Fibroblast of skin of left biceps (primary cell): ENCODE measurements at places on chromosomes 7 and 10.
A peak's percentile ranks its signal among the peaks of the same experiment; 100 is the strongest.

DNA sequence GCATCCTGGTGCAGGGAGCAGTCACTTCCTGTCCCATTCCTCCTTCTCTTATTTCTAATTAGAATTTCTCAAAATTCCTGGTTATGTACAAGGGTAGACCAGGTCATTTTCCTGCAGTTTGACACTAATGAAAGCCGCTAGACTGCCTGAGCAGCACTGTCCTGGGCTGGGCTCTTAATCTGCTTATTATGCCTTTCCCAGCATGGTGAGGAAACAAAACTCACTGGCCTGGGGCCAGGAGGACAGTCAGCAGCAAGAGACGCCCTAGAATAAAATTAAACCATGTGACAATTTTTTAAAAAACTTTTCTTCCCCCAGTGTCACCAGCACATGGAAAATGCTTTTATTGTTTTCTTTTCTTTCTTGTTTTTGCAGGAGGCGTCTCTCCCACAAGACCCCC is 647.5 kb downstream of the TYW1 start:
- DNase-seq, result no peak

DNA sequence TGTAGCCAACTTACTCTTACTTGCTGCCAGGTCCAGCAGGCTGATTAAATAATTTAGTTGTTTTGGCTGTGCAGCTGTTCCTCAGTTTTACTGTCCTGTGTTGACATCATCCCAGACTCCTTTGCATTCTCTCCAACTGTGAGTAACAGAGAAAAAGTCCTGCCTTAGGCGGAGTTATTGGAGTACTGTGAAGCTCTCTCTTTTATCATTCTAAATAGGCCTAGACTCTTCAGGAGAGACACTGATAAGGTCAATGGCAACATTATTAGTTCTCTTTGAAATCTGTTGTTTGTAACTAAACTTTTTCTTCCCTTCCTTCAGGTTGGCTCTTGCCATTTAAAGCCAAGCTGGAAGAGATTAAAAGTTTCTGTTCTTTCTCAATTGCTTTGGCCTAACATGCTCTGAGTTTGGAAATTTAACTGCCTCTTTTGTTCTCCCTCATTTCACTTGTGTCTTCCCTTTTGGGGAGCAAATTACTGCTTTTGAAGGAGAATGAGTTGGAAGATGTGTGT is 215.7 kb upstream of the CSTF2T start:
- DNase-seq, result peak; percentile 30

DNA sequence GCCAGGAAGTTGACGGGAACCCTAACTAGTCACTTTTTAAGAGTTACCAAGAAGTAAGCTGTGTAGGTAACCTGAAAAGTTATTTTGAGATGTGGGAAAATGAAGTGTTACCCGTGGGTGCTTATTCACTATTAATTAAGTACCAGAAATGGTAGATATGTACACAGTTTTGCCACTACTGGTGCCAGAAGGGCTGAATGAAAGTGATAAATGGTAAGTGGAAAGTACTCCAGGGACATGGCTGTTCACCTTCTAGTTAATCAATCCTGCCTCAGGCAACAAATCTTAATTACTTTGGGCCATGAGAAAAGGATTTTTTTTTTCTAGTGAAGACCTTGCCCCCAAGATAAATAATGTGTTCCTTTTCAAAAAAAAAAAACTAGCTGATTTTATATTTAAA is 15.8 kb downstream of the NET1 start:
- DNase-seq, result no peak

DNA sequence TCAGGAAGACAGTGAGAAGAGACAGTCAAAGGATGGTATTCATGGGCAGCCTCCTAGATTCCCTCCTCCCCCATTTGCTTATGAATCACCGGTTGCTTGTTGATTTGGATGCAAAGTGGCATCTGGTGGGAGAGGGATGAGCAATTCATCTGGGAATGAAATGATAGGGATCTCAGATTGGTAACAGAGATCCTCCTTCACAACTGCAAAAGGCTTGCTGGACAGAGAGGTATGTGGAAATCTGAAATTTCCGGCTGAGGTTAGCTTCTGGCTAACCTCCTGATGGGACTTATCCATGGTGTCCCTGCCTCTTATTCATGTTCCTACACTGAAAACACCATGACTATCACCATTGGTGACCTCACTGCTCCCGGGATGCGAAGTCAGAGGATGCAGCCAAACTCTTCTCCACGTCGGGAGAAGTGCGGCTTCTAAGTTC is 48.4 kb upstream of the PODXL start:
- DNase-seq, result peak; percentile 55

DNA sequence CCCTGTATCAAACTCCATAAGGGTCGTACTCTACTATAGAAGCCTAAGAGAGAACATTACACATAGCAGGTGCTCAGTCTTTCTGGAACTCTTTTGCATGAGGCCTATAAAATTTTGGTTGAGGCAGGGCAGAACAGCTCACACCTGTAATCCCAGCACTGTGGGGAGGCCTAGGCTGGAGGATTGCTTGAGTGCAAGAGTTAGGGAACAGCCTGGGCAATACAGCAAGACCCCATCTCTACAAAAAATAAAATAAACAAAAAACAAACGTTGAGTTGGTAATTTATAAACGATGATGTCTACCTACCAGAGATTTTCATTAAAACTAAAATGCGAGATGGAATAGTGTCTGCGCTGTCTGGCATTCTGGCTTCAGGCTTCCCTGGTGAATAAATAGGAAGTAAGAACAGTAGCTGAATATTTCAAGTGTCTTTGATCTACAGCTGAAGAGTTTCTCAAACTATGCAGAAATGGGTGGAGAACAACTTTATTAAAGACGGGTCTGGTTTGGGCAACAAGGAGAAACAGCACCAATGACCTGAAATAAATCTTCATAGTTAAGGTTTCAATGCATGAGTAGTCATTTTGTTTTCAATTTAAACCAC is 774 bp downstream of the PON2 start:
- DNase-seq, result no peak

- no peak for DNase-seq
Measured at GRCh38 chr7:65453341-65454030, 79.8 kb downstream of the ZNF92 start.

DNA sequence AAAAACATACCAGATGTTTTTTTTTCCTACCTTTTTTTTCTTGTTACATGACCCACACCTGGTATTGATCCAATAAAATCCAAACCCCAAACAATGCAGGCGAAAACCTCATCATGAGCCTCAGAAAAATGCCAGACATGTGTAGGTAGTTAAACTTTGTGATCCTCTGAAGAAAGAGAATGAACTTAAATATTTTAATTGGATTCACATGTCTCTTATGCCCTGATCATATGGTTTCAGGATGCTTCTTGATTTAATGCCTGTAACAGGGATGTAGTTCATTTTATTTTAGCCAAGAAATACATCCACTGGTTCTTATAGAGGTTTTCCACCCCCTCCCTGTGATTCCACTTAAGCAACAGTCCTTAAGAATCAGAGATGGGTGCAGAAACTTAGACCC is 451.6 kb downstream of the TYW1 start:
- peak; percentile 69 for DNase-seq

DNA sequence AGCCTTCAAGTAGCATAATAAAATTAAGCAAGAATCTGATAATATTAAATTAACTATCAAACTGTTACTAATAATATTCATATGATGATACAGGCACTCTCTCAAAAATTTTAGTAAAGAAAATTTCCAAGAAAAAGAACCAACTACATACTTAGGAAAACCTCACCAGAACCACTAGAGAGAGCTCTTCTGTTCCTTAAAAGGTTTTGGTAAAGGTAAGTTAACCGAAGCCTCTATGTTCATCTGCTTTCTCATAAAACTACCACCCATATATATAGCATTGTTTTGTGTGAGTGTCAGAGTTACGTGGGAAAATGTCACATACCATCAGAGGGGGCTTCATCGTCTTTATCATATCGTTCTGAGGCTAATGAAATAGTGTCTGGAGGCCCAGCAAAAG is 20.7 kb downstream of the SKAP2 start:
- DNase-seq, result no peak

DNA sequence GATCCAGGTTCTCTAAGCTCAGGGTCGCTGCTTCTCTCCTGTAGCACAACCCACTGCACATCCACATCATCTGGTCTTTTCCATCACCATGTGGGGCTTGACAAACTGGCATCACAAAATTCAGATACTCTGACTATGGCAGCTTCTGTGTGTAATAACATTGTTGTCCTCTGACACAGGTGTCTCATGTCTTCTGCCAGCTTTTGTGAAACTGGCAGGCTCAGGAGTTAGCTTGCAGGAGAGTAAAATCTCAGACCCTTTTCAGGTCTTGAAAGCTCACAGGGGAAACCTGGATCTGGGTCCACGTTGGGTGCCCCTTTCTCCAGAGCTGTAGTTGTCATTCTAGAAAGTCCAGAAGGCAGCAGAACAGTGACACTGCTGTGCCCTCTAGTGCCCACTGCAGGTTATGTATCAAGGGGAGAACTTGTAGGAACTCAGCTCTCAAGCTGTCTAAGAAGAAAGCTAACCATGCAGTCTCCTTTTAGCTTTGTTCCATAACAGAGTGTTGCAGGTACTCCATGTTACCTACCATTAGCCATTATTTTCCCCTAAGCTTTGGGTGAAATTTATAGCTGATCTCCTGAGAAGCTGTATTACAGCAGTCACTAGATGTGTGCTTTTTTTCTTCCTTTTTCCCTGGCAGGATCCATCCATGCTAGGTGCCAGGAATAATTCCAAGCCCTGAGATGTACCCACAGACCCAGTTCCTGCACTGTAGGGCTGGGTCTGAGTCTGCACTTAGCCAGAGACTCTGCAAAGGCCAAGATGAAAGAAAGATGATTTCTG is 102.7 kb downstream of the ZNF248 start:
- DNase-seq, result no peak

DNA sequence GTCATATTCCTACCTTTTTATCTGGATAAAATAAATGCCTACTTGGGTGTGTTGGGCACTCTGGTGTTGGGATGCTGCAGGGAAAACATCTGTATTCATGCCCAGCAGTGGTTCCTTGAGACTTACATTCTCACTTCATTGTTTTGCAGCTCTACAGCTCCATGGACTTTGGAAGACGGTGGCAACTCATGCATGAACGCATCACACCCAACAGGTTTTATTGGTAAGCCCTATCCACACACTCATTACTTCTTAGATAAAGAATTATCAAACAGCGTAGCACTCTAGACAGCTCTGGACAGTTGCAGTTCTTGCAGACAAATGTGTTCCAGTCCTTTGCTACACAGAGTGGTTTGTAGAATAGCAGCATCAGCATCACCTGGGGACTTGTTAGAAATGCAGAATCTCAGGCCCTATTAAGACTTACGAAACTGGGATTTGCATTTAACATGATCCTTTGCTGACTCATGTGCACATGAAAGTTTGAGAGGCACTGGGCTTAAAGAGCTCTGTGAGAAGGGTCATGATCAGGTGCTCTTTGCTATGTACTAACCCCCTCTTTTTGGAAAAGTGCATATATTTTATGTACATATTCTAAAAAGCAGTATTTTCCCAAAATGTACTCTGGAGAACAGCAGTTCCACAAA is 401.9 kb downstream of the SORCS3 start:
- DNase-seq, result no peak

- no peak for DNase-seq
Measured at GRCh38 chr10:16116404-16117304, 256.3 kb upstream of the MINDY3 start.

- no peak for DNase-seq
Measured at GRCh38 chr7:118449797-118450567, 225.5 kb downstream of the ANKRD7 start.

GRCh38 chr10:63437116-63437949 is 28.4 kb downstream of the JMJD1C start:
- no peak for DNase-seq

GRCh38 chr10:99233000-99233688 is 2.5 kb downstream of the HPSE2 start:
- no peak for DNase-seq

- DNase-seq, result peak; percentile 20
Measured at GRCh38 chr10:120221873-120222485, 235.0 kb upstream of the PLPP4 start.

- no peak for DNase-seq
Measured at GRCh38 chr7:7921830-7922229, 46.8 kb upstream of the GLCCI1 start.

- no peak for DNase-seq
Measured at GRCh38 chr7:42234736-42235135, 2.3 kb downstream of the GLI3 start.

GRCh38 chr10:29709484-29710002 is 74.8 kb upstream of the SVIL start:
- no peak for DNase-seq

DNA sequence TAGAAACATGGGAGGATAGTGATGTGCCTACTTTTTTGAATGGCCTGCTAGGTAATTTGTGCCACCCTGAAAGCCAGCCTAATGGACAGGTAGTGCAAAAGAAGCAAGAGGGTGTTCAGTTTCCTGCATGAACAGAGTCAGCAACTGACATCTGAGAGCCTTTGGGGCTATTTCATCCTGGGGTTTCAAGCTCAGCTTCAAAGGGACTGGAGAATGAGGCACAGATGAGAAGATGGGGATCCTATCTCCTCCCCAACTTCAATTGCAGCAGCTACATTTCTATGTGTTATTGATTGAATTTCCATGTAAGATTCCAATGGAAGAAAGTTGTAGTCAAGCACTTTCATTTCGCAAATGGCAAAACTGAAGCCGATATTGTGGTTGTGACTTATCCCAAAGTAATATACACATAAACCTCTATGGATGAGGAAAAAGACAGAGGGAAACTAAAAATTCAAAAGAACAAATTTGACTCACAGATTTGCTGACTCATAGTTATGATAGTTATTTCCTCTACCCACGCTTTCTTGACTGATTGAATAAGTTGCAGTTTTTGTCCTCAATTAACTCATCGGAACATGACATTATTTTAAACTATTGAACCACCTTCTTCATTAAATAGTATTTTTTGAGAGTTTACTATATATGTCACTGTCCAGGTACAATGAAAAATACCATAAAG is 42.6 kb upstream of the NRP1 start:
- no peak for DNase-seq

DNA sequence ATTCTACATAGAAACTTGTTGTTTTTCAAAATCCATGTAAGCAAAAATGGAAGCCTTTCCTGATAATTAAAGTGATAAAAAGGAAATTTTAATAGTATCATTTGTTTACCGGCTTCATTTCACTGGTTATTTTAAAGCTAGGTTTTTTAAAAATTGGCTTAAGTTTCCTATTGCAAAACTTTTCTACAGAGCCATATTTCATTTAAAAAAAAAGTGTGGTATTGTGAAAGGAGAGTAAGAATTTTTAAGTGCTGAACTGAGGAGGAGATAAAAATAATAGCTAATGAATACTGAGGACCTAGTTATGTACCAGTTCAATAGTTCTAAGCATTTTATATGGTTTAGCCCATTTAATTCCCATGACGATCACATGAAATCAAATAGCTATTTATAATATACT is 172.2 kb upstream of the COL1A2 start:
- no peak for DNase-seq

GRCh38 chr10:23818484-23818883 is 379.6 kb downstream of the OTUD1 start:
- DNase-seq, result no peak

GRCh38 chr7:34823650-34824258 is 165.7 kb downstream of the NPSR1 start:
- no peak for DNase-seq
